Naive B cell (primary cell): ENCODE measurements at places on chromosomes 6 and 20. TPM values are rescaled to one million over a fixed set of nuclear protein-coding genes. Genes with fewer than 3 reads are reported as not detected.

GRCh38 chr6:105573556-105573955 lies 170.7 kb upstream of the PREP start:
- DNase-seq, result no peak

DNA sequence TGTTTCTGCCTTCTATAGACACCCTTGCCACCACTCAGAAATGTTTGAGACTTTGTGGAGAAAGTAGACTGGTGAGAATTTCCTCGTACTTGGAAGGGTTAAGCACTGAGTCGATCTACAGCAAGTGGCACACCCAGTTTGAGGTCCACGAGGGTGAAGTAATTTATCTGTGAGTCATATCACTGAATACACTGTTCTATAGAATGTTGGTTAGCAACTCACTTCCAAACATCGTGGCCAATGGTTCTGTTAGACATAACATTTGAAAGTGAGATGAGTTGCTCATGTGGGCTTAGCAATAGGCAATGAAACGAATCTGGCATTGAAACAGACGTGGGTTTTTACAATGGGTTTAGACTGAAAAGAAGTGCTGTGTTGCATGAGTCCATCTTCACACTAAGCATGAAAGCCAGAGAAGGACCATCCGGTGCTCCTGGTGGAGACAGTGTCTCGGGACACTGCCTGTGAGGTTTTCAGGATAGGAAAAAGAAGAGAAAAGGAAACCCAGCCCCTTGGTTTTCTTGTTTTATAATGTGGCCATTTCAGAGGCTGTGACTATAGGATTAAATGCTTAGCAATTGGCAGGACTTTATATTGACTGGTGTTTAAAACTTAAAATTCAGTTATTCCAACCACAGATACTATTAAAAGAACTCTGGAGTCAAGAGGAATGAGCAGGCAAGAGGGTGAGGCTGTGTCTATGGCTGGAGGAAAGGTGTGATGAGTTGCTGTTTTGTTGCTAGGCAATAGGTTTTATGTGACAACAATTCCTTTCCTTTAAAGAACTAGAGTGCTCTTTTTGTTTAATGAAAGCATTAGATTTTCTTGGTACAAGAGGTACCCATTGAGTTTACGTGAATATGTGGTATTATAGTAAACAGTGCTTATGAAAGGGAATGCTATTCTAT lies 31.0 kb upstream of the EZR start:
- peak; percentile 47 for DNase-seq

DNA sequence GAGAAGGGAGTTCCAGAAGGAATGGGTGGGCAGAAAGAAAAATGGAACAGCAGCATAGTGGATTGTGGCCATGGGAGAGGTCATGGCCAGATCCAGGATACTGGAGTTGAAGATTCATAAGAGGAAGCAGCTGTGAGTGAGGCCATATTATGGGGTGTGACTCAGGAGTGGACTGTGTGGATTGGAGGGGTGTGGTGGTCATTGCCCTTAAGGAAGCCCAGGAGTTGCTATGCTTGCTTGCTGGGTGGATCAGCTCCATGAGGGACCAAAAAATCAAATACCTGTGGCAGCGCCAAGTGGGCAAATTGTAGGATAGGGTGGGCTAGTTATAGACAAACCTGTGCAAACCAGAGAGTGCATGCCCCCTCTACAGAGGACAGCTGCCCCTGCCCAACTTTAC lies 18.3 kb downstream of the LRRC1 start:
- DNase-seq, result no peak

- no peak for DNase-seq
These were observed 26.9 kb downstream of the ZBP1 start for GRCh38 chr20:57593134-57593886.

DNA sequence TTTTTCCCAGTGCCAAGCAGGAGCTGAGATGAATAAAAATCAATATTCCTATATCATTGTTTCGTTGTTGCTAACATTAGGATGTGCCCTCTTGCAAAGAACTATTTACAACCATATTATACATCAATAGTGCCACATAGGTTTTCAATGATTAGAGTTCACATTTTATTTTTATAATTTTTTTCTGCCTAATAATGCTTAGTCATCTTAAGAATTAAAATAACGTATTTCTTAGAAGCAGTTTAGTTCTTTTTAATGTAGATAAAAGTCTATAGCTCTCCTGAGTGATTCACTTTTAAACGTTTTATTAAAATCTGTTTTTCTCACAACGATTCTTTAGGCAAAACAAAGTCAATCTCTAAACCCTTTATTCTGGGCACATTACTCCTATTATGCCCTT lies 71.6 kb downstream of the CHD6 start:
- DNase-seq, result no peak

- DNase-seq, result no peak
These were observed 3.3 kb upstream of the TAAR5 start for GRCh38 chr6:132592855-132593254.

DNA sequence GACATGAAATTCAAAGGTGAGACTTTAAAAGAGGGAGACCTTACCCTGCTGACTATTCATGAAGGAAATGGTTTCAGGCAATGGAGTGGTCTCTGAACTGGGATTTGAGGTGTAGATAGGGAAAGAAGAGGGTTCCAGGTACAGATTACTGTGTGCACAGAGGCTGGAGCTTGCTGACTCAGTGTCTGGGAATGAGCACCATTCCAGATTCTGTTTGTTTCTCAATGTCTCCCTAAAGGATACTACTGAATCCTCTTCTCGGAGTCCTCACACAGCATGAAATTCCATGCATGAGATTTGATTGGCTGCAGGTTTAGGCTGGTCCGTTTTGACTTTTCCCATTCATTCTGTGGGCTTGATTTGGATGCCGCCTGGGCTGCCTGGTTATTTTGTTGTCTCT lies 49.0 kb downstream of the PPP1R14C start:
- no peak for DNase-seq

GRCh38 chr20:22248051-22248667 lies 336.2 kb downstream of the FOXA2 start:
- no peak for DNase-seq

- no peak for DNase-seq
These were observed 306.3 kb downstream of the LAMA2 start for GRCh38 chr6:129189266-129189665.

DNA sequence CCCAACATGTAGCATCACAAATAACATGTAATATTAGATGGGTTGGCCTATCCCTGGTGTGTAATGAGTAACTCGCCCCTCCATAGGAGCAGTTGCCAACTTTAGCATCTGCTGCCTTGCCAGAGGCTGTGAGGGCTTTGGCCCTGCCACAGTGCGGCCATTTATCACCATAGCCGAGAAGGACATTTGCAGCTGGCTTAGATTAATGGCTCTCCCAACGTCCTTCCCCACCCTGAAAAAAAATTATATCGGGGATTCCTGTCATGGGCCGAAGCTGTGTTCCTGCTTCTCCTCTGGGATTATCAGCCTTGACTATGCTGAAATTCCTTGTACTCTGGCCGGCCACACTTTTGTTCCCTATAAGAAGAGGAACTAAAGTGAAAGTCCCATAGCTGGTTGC lies 7.6 kb upstream of the ADIG start:
- no peak for DNase-seq

- peak; percentile 37 for DNase-seq
These were observed 25.3 kb downstream of the SNX5 start for GRCh38 chr20:17943343-17943742.

DNA sequence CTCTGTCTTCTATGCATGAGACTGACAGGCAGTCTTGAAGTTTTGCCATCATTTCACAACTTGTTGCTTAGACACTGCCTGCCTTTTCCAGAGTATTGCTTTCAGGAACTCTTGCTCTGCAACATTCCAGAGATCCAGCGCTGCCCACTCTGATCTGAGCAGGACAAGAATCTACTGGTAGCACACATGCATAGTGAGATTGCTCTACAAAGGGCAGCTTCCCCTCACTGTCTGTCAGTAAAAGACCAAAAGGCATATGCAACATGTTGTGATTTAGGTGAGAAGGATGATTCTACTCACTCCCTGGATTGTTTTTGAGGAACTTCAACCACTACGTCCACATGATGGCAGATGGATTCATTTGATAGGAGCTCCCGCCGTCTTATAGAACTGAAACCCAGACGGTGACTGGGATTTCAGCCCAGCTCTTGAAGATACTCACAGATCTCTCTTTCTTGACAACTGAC lies 259.1 kb downstream of the ARID1B start:
- DNase-seq, result no peak

DNA sequence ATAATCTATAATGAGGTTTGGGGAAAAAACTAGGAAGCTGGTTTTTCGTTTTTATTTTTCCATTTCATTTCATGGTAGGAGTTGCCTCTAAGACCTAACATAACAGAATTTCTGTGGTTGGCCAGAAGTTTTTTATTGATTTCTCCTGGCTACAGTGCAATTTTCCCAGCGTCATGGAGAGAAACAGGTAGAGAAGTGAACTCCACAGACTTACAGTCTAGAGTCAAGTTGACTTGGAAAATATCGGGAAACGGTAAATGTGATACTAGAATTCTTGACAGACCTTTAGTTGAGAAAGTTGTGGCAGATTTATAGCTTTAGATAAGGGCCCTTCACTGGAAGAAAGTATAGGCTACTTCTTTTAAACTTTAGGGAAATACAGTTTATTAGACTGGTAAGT lies 238.3 kb downstream of the DOK5 start:
- DNase-seq, result no peak

DNA sequence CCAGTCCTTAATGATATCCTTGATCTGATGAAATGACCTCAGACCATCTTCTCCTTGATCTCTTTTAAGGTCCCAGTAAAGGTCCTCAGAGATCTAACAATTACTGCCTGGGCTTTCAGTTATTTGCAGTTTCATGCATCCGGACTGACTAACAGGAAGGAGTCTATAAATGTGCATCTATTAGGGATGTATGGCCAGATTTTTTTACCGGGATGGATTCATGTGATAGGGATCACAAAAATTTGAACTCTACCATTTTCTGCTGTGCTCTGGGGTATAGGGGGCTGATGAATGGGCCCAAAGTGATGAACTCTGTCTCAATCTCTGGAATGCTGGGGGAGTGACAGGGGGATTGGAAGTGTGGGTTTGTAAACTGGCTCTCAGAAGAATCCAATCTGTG lies 36.2 kb upstream of the SCUBE3 start:
- DNase-seq, result no peak

GRCh38 chr6:52117352-52117751 lies 29.9 kb upstream of the PKHD1 start:
- DNase-seq, result no peak

- no peak for DNase-seq
These were observed 180.8 kb upstream of the CST7 start for GRCh38 chr20:24768201-24768636.

DNA sequence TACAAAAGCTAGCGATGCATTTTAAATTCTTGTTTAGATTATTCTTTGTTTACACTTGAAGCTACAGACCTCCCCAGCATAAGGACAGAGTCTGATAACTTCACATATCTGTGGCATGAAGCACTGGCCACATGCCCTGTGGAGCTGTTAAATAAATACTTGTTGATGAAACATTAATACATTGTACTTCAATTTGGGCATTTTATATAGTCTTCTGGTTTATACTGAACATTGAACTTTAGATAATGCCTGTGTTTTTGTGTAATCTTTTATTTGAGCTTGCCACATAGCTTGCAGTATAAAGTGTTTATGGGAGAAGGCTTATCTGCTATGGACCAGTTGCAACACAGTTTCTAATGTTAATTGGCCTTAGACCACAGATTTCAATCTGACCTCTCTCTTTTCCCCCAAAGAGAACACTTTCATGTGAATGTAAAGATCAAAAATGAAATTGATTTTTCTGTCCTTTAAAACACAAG lies 48.2 kb downstream of the FRK start:
- DNase-seq, result no peak

DNA sequence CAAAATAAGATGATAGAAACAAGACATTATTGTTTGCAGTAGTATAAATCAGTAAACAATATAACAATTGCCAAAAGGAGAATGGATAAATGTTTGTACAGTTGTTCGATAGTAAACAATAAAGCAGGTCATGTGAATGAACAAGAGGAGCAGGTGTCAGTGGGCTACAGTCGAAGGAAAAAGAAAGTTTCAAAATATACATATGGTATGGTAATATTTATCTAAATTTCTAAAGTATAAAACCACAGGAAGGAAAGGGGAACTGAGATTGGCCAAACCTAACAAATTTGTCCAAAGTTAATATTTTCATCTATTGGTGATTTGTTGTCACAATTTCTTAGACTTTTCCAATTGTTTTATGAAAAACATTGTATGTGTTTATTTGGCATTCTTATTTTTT lies 110.9 kb downstream of the SH3BGRL2 start:
- no peak for DNase-seq

- no peak for DNase-seq
These were observed 165.0 kb upstream of the SCGN start for GRCh38 chr6:25487012-25487411.

- no peak for DNase-seq
These were observed 203.1 kb downstream of the C6orf118 start for GRCh38 chr6:165106261-165106660.

GRCh38 chr6:11659757-11660156 lies 118.8 kb downstream of the ADTRP start:
- no peak for DNase-seq

- DNase-seq, result no peak
These were observed 8.7 kb upstream of the GMPR start for GRCh38 chr6:16229700-16230099.

DNA sequence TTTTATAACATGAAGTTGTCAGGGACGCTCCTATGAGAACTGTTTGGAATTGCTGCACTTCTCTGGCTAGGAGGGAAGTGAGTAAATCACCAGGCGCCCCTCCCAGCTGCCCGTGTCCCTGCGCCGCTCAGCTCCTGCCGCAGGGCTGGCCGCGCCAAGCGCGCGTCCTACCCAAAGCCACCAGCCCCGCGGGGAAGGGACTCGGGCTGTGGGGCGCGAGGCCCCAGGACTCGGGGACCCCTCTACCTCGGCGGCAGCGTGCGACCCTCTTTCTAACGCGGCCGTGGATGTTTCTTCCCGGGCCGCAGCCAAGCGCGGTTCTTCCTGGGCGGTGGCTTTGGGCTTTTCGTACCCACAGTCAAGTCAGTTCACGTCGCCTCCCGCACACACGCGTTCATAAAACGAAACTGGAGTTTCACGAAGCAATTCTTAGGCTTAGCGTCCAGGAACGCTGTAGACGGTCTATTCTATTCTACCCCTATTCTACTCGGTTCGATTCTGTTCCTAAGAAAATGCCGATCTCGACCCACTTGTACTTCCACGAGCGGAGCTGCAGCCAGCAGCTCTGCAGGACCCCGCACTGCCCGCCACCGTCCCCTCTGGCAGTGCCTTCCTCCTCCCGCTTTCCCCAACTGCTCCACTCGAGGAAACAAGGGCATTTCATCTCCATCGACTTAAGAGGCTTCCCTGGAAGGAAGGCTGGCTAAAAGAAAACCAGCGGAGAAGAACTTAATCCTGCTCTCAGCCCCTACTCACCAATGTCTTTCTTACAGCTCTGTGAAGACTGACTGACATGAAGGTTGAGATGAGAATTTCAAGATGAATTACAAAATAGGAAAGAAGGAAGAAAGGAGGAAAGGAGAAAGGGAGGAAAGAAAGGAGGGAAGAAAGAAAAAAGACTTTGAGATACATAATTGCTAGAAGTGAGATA lies 15.4 kb downstream of the FOXC1 start:
- no peak for DNase-seq

The RBM12 gene
- polyA plus RNA-seq, result 42.2 TPM

The TMEM239 gene
- not detected for polyA plus RNA-seq

The FAM217B gene
- 15.2 TPM for polyA plus RNA-seq

The CAGE1 gene
- polyA plus RNA-seq, result not detected

The STMND1 gene
- polyA plus RNA-seq, result not detected

The TNFRSF21 gene
- polyA plus RNA-seq, result 1.7 TPM

The CLPSL2 gene
- not detected for polyA plus RNA-seq

The PTPN1 gene
- polyA plus RNA-seq, result 14.0 TPM

The ULBP1 gene
- polyA plus RNA-seq, result not detected

The THBD gene
- not detected for polyA plus RNA-seq

The CASS4 gene
- 0.35 TPM for polyA plus RNA-seq

The NUDT3 gene
- 14.3 TPM for polyA plus RNA-seq

The RGS17 gene
- polyA plus RNA-seq, result not detected

The CYP39A1 gene
- polyA plus RNA-seq, result not detected
